ENCODE measurements at places on chromosomes 13 and 19.

- no peak for DNase-seq
Measured at GRCh38 chr13:80590551-80590950, 249.6 kb upstream of the SPRY2 start.

GRCh38 chr13:72963762-72964161, 95.0 kb upstream of the KLF5 start:
- DNase-seq = no peak

GRCh38 chr19:35021596-35021995, 8.7 kb upstream of the SCN1B start:
- no peak for DNase-seq

GRCh38 chr19:31591258-31591657, 242.0 kb upstream of the TSHZ3 start:
- DNase-seq = no peak

DNA sequence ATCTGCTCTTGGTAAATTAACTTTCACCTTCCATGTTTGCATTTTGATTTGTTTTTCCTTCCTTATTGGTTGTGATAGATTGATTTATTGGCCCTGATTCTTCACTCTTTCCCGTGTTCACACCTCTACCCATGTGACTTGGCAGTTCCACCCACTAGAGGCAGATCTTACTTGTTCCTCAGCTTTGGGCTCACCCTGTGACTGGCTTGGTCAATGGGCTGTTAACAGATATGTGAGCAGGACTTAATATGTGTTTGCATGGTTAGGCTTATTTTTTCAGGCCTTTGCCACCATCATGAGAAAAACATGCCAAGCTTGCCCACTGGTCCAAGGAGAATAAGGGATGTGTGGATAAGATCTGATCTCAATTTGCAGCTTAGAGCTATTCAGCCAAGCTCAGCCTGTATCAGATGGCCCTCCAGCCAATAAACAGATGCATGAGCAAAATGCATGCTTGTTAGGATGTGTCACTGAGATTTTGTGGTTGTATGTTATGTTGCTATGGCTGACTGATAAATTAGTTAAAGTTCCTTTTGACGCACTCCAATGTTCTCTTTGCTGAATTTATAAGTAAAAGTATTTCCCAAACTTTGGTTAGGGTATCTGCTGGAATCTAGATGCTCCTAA, 48.0 kb downstream of the RGCC start:
- DNase-seq = no peak

- DNase-seq = no peak
Measured at GRCh38 chr13:89199138-89199537, 1528.0 kb downstream of the SLITRK5 start.

DNA sequence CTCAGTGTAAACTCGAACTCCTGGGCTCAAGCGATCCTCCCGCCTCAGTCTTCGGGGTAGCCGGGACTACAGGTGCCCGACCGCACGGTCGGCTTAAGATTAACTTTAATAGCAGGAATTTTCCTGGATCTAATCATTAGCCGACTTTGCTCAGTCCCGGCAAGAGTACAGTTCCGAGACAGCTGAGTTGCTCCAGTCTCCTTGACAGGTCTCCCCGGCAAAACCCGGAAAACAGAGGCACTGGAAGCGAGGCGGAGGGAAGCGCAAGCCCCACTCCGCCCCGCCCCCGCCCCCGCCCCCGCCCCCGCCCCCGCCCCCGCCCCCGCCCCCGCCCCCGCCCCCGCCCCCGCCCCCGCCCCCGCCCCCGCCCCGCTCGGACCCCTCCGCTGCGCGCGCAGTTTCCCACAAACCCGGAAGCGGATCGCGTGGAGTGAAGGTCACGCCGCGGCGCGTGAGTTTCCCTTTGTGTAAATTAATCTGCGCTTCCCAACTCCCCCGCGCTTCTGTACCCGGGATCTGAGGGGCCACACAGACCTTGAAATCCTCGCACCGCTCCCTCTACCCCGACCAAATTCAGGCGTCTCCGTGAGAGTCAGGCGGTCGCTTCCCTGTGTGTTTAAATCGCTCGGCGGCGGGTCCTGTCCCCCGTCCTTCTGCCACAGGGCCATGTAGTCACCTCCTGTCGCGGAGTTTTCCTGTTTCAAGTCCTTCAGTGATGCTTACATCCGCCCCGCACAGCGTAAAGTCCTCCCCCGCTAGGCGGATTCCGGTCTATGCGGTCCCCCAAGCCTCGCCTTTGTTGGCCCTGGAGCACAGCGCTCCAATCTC, at the start of gene ZNF480:
ZNF480 (plus strand) TSS at position 397 of the 828 bp plus-strand sequence. CDS start 3,244 bp downstream, outside the sequence.
- DNase-seq = peak; percentile 94

DNA sequence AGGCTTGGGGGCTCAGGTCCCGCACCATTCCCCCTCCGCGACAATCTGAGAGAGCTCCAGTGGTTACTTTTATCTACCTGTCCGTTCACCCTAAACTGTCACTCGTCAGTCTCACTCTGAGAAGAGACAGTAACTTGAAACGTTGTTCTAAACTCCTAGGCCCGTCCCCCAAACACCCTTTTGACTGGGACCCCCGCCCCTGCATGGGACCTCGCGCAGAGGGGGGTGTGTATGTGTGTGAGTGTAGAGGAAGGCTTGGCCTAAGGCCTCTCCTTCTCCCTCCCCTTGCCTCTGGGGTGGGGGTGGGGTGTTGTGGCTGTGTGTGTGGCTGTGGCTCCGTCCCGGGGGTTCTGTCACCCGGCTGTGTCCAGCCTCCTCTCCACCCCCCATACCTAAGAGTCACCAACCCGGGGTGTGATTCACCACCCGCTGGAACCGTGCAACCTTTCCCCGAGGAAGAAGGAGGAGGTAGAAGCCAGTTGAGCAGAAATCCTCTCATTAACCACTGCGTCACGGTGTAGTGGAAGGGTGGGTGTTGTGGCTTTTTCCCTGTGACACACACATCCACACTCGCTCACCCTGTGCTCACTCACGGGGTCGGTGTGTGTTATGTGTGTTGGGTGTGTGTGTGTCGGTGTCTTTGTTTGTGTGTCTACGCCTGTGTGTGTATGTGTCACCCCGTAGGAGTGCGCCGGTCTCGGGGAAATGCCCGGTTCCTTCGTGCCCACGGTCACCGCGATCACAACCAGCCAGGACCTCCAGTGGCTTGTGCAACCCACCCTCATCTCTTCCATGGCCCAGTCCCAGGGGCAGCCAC, 2.4 kb downstream of the FOSB start:
- DNase-seq = peak; percentile 81

GRCh38 chr13:37047032-37047431, 12.5 kb downstream of the SUPT20H start:
- DNase-seq = no peak

DNA sequence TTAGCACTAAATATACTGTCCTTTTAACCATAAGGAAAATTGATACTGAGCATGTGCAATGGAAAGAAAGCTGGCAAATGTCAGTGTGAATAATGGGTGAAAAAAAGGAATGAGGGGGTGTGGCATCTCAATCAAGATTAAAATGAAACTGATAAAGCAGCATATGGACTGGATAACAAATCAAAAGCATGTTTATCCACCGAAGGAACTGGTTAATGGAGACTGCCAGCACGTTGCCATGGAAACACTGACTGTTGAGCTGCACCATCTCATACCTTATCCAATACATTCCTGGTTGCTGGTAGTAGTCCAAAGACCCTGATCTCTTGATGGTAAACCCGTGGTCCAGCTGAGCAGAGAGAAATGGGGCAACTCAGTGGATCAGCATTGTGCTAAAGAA, 311.4 kb upstream of the MAB21L1 start:
- no peak for DNase-seq

DNA sequence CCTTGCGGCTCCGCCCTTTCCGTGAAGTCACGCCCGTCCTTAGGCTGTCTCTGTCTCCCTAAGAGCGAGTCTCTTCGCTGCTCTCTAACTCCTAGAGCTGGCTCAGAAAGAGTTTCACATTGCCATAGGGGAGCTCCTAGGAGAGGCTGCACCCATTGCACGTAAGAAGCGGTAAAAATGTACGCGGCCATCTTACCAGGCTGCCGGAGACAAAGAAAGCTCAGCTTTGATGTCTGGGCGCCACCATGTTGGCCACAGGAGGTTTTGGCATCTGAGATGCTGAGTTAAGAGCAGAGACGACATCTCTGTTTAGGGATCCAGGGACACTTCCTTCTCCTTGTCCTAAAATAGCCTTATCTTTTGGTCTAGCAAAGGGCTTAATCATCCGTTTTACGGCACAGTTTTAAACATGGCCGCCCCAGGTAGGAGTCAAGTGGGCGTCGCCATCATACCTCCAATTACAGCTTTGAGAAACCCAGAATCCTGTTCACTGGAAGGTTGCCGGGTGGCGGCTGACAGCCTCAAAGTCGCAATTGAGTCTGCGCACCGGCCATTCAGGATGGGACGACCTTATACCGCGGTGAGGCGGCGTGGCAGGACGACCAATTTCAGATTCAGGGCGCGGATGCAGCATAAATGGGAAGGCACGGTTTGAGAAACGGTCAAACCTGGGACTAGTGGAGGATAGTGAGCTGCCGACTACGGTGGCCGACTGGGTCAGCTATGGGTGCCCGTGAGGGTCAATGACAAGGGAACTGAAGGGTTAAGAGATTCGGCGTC, at the start of gene ZNF793:
ZNF793 (plus strand) TSS at position 553 of the 780 bp plus-strand sequence. CDS start 16,501 bp downstream, outside the sequence.
- peak; percentile 94 for DNase-seq

DNA sequence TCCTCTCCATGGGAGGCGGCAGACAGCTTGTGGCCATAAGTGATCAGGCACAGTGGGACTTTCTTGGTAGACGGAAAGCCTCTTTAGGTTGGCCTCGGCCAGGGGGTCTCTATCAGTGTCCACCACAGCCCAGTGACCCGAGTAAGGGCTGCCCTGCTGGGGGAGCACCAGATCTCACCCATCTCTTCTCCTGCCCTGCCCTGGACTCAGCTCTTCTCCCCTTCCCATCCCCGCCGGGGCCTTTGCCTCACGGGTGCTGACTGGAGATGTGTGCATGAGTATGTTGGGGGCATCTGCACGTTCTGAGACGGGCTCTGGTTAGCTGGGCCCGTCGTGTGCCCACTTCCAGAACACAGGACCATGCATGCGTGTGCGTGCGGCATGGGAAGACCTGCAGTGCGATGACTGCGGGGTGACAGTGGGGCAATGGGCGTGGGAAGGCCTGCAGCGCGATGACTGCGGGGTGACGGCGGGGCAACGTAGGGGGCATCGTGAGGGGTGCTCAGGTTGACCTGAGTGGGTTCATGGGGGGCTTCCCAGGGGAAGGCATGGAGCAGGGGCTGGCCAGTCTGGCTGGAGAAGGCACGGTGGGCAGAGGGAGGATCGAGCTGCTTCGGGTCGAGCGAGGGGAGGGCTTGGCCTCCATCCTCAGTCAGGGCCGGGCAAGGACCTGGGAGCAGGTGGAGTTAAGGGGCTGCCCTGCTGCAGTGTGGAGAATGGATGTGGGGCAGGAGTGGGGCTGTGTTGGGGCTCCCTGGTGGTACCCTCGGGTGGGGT, 15.9 kb downstream of the EPN1 start:
- DNase-seq = no peak

GRCh38 chr19:970695-971094, 13.4 kb upstream of the WDR18 start:
- DNase-seq = peak; percentile 71

- no peak for DNase-seq
Measured at GRCh38 chr19:1168572-1169410, 5.3 kb downstream of the SBNO2 start.

GRCh38 chr19:44813841-44814470, 5.1 kb downstream of the BCAM start:
- DNase-seq = no peak

- DNase-seq = peak; percentile 97
Measured at GRCh38 chr19:4909897-4910593, 744 bp downstream of the UHRF1 start.

GRCh38 chr13:30535046-30535445, 69.3 kb upstream of the HMGB1 start:
- no peak for DNase-seq

GRCh38 chr19:54882758-54883157, 8.7 kb downstream of the FCAR start:
- DNase-seq = no peak

DNA sequence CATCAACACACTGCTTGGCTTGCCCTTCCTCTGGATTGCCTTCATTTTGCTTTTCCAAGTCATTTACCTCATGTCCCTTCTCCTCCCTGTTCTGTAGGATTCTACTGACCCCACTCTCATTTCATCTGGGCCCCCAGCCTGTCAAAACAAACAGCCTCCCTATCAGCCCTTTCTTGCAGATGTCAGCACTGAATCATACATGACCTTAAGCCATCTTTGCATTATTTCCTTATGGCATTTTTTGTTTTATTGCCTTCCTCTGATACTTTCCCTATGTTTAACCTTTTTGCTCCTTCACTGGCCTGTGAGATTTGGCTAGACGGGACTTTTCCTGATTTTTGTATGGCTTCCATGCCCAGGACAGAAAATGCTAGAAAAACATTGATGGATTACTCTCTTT, 8.7 kb downstream of the LRCH1 start:
- DNase-seq = no peak

DNA sequence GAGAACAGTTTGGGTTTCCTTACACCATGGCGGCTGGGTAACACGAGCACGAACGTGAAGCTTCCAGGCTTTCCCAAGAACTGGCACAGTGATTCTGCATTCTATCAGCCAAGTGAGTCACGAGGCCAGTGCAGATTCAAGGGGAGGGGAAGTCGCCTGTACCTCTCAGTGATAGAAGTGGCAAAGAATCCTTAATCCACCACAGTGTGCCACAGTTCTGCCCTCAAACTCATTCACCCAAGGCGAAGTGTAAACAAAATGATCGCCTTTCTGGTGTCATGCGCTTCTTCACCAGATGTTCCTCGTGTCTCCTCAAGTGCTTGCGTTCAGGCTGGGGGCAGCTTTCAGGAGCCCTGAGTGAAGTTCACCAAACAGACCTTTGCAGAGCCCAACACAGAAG, 24.9 kb upstream of the AMER2 start:
- DNase-seq = no peak

- no peak for DNase-seq
Measured at GRCh38 chr13:113972451-113973217, 1.2 kb downstream of the C13orf46 start.

- DNase-seq = no peak
Measured at GRCh38 chr13:90919153-90919552, 428.3 kb upstream of the MIR17HG start.

DNA sequence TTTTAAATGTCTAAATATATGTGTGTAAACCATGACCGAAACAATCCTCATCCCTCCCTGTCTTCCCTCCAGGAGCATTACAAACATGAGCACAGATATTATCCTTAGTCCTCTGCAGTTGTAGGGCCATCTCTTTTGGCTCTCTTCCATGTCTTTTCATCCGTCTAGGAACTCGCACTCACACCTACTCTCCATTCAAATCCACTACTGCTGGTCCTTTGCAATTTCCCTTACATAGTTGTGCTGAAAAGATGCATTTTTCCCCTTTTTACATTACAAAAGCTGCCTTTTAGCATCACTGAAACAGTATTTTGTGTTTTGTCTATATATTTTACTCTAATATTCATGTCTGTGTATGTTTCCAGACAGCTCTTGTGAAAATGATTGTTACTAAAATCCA, 237.8 kb downstream of the DACH1 start:
- DNase-seq = no peak

DNA sequence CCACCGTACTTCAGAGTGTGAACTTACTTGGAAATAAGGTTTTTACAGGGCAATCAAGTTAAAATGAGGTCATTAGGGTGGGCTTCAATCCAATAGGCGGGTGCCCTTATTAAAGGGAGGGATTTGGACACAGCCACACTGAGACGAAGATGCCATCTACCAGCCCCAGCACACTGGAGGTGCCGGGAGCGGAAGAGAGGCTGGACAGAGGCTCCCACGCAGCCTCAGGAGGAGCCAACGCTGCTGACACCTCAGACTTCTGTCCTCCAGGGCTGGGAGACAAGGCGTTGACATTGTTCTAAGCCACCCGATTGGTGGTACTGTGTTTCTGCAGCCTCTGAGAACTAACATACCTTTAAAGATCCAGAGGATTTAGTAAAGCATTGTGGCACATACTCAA, 12.6 kb upstream of the RAB20 start:
- peak; percentile 37 for DNase-seq

GRCh38 chr19:18995804-18996241, 37.5 kb downstream of the SUGP2 start:
- no peak for DNase-seq
